ENCODE measurements at places on chromosomes 2 and 18. TPM values are rescaled to one million over a fixed set of nuclear protein-coding genes. Genes with fewer than 3 reads are reported as not detected.

DNA sequence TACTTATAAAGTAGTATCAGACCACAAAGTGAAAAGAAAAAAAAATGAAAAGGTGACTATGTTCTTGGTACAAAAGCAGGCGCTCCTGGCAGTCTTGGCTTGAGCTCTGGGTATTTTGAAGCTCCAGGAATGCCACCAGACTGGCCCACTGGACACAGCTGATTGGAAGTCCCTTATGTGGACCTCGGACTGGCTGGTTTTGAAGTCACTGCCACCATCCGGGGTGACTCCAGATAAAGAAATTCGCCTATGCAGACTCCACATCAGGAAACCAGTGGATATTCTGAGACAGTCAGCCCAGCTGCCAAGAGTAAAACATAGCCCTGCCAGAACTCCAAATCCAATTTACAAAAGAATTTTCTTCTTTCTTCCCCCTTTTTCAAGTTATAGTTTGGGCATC is 28.0 kb downstream of the ACKR3 start:
- H3K27me3 ChIP-seq: peaks cover 27% of the 10 kb centered on the region
- DNase-seq: no peak
- no peaks in the 10 kb centered on the region for H3K36me3 ChIP-seq
- no peak overlapping the region for H3K4me3 ChIP-seq
- no peaks in the 10 kb centered on the region for H3K4me1 ChIP-seq
- H3K27ac ChIP-seq: no peak overlapping the region

- H3K36me3 ChIP-seq: peaks cover 33% of the 10 kb centered on the region
- no peak for DNase-seq
- H3K4me3 ChIP-seq: no peak overlapping the region
Observed at GRCh38 chr2:174169372-174169771, 79.0 kb downstream of the OLA1 start.

DNA sequence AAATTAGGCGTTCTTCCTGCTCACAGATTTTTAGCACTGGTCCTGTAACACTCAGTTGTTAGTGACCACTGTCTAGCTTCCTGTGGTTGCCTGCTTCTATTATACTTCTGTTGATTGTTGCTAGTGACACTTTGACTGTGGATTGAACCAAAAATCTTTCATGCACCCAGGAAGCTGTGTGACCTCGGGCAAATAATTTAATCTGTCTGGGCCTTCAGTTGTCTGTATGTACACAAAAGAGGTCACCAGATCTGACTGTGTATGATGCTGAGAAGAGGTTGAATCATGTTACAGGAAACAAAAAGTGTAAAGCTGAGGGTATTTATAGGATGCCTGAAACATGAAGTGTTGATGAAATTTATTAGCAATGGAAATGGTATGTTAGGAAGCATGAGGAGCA is 12.7 kb downstream of the ICOS start:
- no peaks in the 10 kb centered on the region for H3K36me3 ChIP-seq
- H3K4me3 ChIP-seq: no peak overlapping the region
- no peak overlapping the region for H3K27ac ChIP-seq
- H3K27me3 ChIP-seq: no peaks in the 10 kb centered on the region
- H3K4me1 ChIP-seq: peaks cover 8% of the 10 kb centered on the region
- DNase-seq: no peak

GRCh38 chr2:108787216-108787541 is 608 bp downstream of the CCDC138 start:
- H3K4me3 ChIP-seq: peak overlapping the region; percentile 77
- peaks cover 16% of the 10 kb centered on the region for H3K4me1 ChIP-seq
- peak overlapping the region; percentile 68 for H3K27ac ChIP-seq
- peaks cover 26% of the 10 kb centered on the region for H3K36me3 ChIP-seq
- H3K27me3 ChIP-seq: no peaks in the 10 kb centered on the region

GRCh38 chr2:55277310-55277709 is 8.3 kb upstream of the MTIF2 start:
- no peaks in the 10 kb centered on the region for H3K36me3 ChIP-seq
- DNase-seq: no peak
- no peak overlapping the region for H3K4me3 ChIP-seq
- peaks cover 19% of the 10 kb centered on the region for H3K27me3 ChIP-seq

DNA sequence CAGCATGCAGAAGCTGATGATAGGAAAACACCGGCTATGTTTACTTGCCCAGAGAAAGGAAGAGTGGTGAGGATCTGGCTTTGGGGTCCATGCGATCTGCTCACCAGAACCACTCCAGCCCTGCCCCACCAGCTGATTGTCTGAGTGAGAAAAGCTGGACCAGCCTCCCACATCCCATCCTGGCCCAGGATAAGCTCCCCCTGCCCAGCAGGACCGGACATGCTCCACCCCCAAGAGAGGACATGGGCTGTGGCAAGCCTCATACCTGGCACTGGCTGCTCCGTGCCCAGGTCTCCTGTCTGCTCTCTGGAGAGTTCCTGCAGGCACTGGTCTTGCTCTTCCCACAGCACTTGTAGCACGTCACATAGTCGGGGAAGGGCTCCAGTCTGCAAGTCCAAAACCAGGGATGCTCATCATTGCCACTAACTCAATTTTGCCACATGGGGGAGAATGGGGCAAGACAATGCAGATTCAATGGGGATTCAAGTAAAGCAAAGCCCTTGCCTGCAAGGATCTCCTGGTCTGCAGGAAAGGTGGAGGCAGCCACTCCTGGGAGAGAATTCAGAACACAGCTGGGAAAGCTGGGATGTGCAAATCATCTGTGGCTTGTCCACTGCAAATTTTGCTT is 30.0 kb downstream of the SCTR start:
- peaks cover 11% of the 10 kb centered on the region for H3K4me1 ChIP-seq
- no peaks in the 10 kb centered on the region for H3K36me3 ChIP-seq
- no peak overlapping the region for H3K27ac ChIP-seq
- DNase-seq: peak; percentile 67

- H3K36me3 ChIP-seq: no peaks in the 10 kb centered on the region
- no peaks in the 10 kb centered on the region for H3K27me3 ChIP-seq
- no peaks in the 10 kb centered on the region for H3K4me1 ChIP-seq
- H3K4me3 ChIP-seq: no peak overlapping the region
Observed at GRCh38 chr2:53303012-53303578, 464.5 kb upstream of the CHAC2 start.

DNA sequence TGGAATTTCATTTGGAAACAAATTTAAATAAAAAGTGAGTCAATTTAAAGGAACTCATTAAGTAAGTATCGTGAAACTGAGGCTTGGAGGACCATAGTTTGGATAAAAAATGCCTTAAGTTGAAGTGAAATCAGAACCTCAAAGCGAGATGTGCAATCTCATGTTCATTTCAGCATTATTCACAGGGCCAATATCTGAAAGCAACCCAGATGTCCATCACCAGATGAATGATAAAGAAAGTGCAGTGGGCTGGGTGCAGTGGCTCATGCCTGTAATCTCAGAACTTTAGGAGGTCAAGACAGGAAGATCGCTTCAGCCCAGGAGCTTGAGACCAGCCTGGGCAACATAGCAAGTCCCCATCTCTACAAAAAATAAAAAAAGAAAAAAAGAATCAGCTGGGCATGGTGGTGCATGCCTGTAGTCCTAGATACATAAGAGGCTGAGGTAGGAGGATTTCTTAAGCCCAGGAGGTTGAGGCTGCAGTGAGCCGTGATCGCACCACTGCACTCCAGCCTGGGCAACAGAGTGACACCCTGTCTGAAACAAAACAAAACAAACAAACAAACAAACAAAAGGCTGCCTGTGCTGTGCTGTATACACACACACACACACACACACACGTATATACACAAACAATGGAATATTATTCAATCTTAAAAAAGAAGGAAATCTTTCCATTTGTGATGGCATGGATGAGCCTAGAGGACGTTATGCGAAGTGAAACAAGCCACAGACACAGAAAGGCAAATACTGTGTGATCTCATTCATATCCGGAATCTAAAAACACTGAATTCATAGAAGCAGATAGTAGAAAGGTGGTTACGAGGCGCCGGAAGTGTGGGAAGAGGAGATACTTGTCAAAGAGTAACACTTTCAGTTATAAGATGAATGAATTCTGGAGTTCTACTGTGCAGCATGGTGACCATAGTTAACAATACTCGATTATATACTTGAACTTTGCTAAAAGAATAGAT is 14.5 kb downstream of the SH3RF3 start:
- H3K4me1 ChIP-seq: peaks cover 74% of the 10 kb centered on the region
- H3K36me3 ChIP-seq: peaks cover 1% of the 10 kb centered on the region
- H3K4me3 ChIP-seq: no peak overlapping the region
- H3K27ac ChIP-seq: no peak overlapping the region

DNA sequence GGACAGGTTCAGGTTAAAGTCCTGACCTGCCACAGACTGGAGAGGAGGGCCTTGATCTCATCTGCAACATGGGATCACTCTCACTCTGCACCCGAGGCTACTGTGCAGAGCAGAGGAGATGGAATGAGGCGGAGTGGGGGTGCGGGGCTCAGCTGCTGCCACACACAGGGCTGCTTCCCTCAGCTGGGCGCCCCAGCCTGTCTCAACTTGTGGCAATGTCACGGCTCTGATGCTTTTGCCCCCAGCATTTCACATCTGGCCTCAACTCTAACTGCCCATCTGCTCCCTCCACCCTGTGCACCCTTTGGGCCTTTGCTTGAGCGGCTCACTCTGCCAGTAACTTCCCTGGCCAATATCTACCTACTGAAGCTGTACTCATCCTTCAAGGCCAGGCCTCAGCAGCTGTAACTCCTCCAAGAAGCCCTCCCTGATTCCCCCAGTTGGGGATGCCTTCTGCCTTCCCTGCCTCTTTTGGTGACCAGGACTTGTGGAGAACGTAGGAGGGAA is 70.3 kb downstream of the POLR1A start:
- H3K4me1 ChIP-seq: peaks cover 46% of the 10 kb centered on the region
- peaks cover 41% of the 10 kb centered on the region for H3K36me3 ChIP-seq
- DNase-seq: no peak
- peak overlapping the region; percentile 97 for H3K27ac ChIP-seq

- H3K27me3 ChIP-seq: no peaks in the 10 kb centered on the region
- no peaks in the 10 kb centered on the region for H3K4me1 ChIP-seq
- no peak overlapping the region for H3K27ac ChIP-seq
- DNase-seq: no peak
- no peaks in the 10 kb centered on the region for H3K36me3 ChIP-seq
Observed at GRCh38 chr18:28256166-28256565, 79.2 kb upstream of the CDH2 start.

- H3K36me3 ChIP-seq: no peaks in the 10 kb centered on the region
- DNase-seq: no peak
- H3K4me1 ChIP-seq: no peaks in the 10 kb centered on the region
- H3K27me3 ChIP-seq: peaks cover 3% of the 10 kb centered on the region
Observed at GRCh38 chr2:44965684-44966083, 24.2 kb downstream of the SIX3 start.

GRCh38 chr2:118431586-118431985 is 343.3 kb downstream of the INSIG2 start:
- H3K27ac ChIP-seq: no peak overlapping the region
- no peaks in the 10 kb centered on the region for H3K27me3 ChIP-seq
- DNase-seq: no peak
- no peaks in the 10 kb centered on the region for H3K36me3 ChIP-seq
- H3K4me3 ChIP-seq: no peak overlapping the region
- H3K4me1 ChIP-seq: no peaks in the 10 kb centered on the region

DNA sequence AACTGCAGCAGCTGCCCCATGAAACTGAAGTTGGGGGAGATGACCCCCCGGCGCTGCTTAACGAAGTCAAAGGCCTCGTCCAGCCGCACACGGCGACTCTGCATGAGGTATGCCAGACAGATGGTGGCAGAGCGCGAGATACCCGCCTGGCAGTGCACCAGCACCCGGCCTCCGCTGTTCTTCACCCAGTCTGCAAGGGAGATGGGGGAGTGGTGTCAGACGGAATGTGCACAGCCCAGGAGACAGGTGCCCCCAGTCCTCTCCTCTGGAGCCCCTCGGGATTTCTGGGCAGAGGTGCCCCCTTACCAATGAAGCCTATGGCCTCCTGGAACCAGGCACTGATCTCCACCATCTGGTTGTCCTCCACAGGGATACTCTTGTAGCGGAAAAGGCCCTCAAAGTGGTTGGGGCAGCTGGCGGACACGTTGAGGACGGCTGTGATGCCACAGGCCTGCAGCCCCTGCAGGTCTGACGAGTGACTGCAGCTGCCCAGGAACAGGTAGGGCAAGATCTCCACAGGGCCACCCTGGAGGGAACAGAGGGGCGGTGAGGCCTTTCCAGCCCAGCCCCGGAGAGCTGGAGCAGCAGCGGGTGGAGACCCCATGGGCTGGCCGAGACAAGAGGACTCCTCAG is 1.3 kb downstream of the DUSP2 start:
- no peaks in the 10 kb centered on the region for H3K36me3 ChIP-seq
- no peaks in the 10 kb centered on the region for H3K4me1 ChIP-seq
- no peaks in the 10 kb centered on the region for H3K27me3 ChIP-seq
- H3K27ac ChIP-seq: no peak overlapping the region

DNA sequence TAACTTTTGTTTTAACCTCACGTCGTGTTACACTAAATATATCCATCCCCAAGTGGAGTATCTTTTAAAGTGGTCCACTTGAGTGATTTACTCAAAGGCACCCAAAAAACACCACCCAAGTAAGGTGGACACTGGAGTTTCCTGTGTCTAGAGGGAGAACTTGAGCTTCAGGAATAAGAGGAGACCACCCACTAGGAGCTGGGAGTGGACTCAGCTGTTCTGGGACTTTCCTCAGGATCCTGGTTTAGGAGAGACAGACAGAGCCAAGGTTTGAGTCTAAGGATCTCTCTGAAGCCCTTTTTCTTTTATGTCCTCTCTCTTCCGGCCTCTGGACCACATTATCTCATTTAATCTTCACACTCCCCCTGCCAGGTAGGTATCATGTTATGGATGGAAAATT is 150.7 kb downstream of the GBX2 start:
- peaks cover 5% of the 10 kb centered on the region for H3K4me1 ChIP-seq
- H3K36me3 ChIP-seq: peaks cover 5% of the 10 kb centered on the region
- H3K4me3 ChIP-seq: no peak overlapping the region

GRCh38 chr2:205461169-205461568 is 221.1 kb upstream of the NRP2 start:
- H3K4me3 ChIP-seq: no peak overlapping the region
- peaks cover 2% of the 10 kb centered on the region for H3K27me3 ChIP-seq
- H3K4me1 ChIP-seq: no peaks in the 10 kb centered on the region
- DNase-seq: no peak

- DNase-seq: peak; percentile 57
- H3K27me3 ChIP-seq: peaks cover 7% of the 10 kb centered on the region
- peaks cover 2% of the 10 kb centered on the region for H3K4me1 ChIP-seq
- no peak overlapping the region for H3K27ac ChIP-seq
Observed at GRCh38 chr2:236393101-236393500, 128.9 kb upstream of the ASB18 start.

GRCh38 chr2:98482362-98482761 is 37.7 kb downstream of the INPP4A start:
- no peak for DNase-seq
- H3K27me3 ChIP-seq: no peaks in the 10 kb centered on the region
- H3K4me3 ChIP-seq: no peak overlapping the region

- no peaks in the 10 kb centered on the region for H3K36me3 ChIP-seq
- peaks cover 3% of the 10 kb centered on the region for H3K4me1 ChIP-seq
- H3K27me3 ChIP-seq: no peaks in the 10 kb centered on the region
- no peak overlapping the region for H3K4me3 ChIP-seq
- H3K27ac ChIP-seq: no peak overlapping the region
- no peak for DNase-seq
Observed at GRCh38 chr2:168841445-168841844, 39.0 kb downstream of the NOSTRIN start.

The FTCDNL1 gene
- 0.76 TPM for total RNA-seq

The SPATA3 gene
- not detected for total RNA-seq

The SCN1A gene
- not detected for total RNA-seq

The DHRS9 gene
- total RNA-seq: not detected

The AGFG1 gene
- 55.1 TPM for total RNA-seq
